Ovary (tissue), 10 donors: ENCODE measurements at places on chromosomes 5 and 9. TPM values are rescaled to one million over a fixed set of nuclear protein-coding genes. Genes with fewer than 3 reads are reported as not detected.

Gene TMEM215
- total RNA-seq, result 0.26 TPM

GRCh38 chr5:75275756-75276155 is 39.1 kb upstream of the ANKRD31 start:
- DNase-seq, result no peak

Gene NSUN2
- total RNA-seq, result 39.3 TPM

- no peak for DNase-seq
Measured at GRCh38 chr9:87063246-87063645, 115.9 kb upstream of the GAS1 start.

Gene LRRC19
- total RNA-seq, result not detected

DNA sequence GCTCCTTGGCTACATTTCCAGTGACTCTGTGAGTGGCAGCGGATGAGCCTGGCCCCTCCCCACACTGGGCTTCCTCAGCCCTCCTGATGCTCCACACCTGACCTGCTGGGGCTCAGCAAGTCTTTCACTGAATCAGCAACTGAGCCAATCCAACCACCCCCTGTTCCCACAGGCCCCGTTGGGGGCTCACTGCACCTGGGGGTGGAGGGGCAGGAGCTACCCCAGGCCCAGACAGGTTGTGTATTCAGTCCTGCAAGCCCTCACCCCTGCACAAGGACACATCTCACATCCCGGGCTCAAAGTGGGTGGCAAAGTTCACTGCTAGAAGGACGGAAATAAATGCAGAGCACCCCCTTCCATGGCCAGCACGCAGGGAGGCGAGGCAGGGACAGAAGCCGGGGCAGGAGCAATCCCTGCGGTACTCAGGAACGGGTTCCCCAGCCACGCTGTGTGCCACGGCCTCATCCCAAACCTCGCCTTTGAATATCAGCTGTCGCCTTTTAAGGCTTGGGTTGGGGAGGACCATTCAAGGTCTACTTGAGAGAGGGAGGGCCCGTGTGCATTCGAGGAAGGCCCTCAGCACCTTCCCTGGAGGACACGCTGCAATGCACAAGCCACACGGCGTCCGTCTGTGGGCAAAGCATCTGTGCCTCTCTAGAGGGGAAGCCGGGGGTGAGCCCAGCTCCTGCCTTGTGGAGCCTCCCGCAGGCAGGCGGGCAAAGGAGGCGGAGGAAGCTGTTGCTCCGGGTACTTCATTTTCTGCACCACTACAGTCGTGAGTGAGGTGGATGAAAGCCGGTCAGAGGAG is 75.0 kb upstream of the SARDH start:
- DNase-seq, result no peak

Gene STKLD1
- 1.2 TPM for total RNA-seq

DNA sequence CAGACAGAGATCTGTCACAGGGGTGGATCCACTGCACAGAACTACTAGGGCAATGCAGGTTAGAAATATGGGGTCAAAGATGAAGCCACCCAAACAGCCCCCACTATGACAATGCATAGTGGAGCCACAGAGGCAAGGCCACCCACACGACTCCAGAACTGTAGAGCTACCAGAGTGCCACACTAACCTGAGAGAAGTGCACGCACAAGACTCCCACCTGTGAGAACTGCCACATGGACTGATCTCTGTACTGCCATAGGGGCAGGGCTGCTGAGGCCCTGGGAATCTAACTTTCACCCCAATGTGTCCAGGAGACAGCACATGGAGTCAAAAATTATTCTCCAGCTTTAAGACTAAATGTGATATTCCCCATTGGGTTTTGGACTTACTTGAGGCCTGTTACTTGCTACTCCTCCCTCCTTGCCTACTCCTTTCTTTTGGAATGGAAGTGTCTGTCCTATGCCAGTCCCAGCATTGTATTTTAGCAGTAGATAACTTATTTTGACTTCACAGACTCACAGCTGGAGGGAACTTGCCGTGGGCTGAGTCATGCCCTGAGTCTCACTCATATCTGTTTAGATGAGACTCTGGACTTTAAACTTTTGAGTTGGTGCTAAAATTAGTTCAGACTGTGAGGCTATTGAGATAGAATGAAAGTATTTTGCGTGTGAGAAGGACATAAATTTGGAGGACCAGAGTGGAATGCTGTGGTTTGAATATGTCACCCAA is 853.3 kb downstream of the MAT2B start:
- DNase-seq, result no peak

DNA sequence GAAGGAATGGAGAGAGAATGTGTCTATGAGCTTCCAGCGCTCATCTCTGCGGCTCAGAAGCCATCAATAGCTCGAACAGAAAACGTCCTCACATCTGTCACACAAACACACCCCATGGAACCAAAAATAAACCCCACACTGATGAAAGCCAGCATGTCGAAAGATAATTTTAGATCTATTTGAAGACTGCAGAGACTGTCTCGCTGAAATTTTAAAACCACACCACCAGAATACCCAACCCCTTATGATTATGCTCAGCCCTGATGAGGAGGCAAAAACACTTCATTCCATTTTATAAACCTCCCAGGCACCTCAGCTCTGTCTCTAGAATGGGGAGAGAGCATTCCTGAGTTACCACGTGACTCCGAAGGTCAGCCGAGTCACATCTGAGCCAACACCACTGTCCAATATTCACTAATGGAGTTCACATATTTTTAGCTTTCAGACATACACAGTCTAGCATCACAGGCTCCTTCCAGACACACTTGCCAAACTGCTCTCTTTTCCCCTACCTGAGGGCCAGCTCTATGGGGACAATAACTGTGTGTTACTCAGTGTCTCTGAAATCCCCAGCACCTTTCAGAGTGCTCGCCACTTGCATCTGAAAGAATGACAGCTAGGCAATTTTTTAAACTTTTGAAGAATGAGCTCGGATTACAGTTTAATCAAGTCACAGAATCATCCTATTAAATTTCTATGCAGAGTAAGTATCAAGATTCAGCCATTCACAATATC is 63.2 kb downstream of the SERINC5 start:
- DNase-seq, result peak; percentile 58

DNA sequence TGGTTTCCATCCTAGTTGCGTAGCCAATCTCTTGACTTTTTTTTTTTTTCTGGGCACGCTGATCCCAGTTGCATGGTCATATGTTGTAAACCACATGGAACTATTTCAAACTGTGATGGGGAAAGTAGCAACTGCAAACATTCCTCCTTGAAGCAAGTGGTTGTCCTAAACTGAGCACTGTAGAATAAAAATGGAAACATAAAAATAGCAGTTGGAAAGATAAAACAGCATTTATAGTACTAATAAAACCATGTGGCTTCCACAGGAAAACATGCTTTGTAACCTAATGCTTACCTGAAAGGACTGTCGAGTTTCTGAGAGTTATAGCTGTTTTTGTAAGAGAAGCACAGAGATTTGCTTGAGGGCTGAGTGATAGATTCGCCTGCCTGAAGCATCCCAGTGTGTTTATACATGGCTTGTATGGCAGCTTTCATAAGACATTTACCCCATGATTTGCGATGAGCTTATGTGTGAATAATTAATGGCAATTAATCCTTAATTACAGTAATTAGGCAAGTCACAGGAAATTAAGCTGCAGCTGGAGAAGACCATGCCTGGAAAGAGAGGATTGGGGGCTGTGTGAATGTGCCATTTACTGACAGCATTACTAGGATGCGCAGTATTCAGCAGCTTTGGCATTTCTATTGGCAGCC is 136.5 kb downstream of the PBX3 start:
- DNase-seq, result no peak

- no peak for DNase-seq
Measured at GRCh38 chr5:95989283-95990048, 27.8 kb upstream of the ELL2 start.

DNA sequence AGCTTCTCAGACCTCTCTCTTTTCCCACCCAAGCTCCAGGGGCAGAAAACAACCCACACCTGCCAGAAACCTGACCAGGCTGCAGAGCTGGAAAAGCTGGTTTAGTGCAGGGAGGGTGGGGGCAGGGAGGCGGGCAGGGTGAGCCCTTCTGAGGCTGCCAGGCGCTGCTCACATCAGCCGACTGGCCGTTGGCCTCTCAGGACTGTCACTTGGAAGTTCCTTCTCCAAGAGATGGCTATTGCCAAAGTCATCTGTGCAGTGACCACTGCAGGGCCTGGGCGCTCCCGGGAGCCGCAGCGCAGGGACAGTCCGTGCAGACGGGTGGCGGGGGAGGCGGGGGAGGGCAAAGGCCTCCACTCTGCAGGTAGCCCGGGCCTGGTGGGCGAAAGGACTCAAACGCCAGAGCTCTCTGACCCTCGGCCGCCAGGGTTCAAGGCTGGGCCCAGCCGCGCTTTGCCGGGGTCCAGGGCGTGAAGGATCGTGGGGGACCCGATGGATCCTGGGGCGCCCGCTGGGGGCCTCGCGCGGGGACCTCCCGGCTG is 205.0 kb upstream of the IER5L start:
- no peak for DNase-seq

Gene CCDC192
- 0.32 TPM for total RNA-seq

- no peak for DNase-seq
Measured at GRCh38 chr5:123813937-123814624, 302.1 kb downstream of the CSNK1G3 start.

GRCh38 chr9:88932766-88933165 is 58.5 kb upstream of the S1PR3 start:
- no peak for DNase-seq

DNA sequence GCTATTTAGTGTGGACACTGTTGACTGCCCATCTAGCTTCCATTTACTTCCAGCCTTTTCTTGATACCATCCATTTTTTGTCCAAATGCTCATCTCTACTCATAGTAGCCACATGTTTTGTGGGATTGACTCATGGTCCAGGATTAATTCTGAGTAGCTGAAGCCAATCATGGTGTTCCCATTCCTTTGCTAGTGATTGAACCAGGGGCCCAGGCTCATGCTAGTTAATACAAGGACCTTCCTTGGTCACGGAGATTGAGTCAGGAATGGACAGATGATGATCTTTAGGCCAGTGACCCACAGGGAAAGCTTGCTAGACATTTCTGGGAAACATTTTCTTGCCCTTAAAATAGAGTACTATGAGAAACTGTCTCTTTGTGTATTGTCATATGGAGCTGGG is 272.9 kb upstream of the RIOK2 start:
- no peak for DNase-seq

- DNase-seq, result no peak
Measured at GRCh38 chr9:90460220-90460619, 182.4 kb downstream of the DIRAS2 start.

DNA sequence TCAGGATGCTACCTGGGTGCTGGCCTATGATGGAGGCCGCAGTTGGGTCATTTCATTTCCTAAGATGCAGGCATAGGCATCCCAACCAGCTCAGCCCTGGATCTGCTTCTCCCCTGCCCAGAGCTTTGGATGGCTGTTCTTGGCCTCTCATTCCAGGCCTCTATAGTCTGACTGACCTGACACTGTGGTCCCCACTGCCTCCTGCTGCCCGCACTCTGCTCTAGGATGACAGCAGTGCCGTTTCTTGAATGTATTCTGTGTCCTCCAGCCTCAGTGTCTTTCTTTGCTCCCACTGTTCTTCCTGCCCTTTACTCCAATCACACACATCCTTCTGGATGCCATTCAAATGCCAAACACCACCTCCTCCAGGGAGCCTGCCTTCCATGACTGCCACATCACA is 235.7 kb downstream of the HSPA4 start:
- no peak for DNase-seq

- no peak for DNase-seq
Measured at GRCh38 chr5:166281433-166281832, 2010.0 kb upstream of the WWC1 start.

- DNase-seq, result no peak
Measured at GRCh38 chr9:10268531-10269485, 344.0 kb downstream of the PTPRD start.

- no peak for DNase-seq
Measured at GRCh38 chr5:38071831-38072694, 186.3 kb upstream of the EGFLAM start.

Gene SWI5
- total RNA-seq, result 41.1 TPM

DNA sequence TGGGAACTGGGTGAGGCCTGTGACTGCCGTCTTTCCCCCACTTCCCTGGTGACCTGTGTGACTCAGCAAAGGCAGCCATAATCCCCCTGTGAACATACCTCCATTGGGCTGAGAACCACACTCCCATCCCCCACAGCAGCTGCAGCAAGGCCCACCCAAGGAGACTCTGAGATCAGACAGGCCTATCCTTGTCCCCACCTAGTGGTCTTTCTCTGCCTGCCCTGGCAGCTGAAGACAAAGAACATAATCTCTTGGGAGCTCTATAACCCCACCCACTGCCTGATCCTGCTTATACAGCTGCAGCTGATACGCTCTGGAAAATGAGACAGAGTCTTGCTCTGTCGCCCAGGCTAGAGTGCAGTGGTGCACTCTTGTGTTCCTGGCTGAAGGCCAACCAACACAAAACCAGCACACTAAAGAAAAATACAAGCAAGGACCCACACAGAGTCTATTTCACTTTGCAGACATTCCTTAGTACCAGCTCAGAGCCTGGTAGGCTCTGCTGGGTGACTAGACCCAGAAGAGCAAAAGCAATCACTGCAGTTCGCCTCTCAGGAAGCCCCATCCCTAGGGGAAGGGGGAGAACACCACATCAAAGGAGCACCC is 106.7 kb downstream of the MCTP1 start:
- DNase-seq, result no peak

- no peak for DNase-seq
Measured at GRCh38 chr5:3510642-3511417, 84.8 kb upstream of the IRX1 start.

- no peak for DNase-seq
Measured at GRCh38 chr5:78355561-78355960, 4.9 kb upstream of the SCAMP1 start.

GRCh38 chr9:95505717-95506427 is 10.9 kb downstream of the PTCH1 start:
- peak; percentile 85 for DNase-seq

DNA sequence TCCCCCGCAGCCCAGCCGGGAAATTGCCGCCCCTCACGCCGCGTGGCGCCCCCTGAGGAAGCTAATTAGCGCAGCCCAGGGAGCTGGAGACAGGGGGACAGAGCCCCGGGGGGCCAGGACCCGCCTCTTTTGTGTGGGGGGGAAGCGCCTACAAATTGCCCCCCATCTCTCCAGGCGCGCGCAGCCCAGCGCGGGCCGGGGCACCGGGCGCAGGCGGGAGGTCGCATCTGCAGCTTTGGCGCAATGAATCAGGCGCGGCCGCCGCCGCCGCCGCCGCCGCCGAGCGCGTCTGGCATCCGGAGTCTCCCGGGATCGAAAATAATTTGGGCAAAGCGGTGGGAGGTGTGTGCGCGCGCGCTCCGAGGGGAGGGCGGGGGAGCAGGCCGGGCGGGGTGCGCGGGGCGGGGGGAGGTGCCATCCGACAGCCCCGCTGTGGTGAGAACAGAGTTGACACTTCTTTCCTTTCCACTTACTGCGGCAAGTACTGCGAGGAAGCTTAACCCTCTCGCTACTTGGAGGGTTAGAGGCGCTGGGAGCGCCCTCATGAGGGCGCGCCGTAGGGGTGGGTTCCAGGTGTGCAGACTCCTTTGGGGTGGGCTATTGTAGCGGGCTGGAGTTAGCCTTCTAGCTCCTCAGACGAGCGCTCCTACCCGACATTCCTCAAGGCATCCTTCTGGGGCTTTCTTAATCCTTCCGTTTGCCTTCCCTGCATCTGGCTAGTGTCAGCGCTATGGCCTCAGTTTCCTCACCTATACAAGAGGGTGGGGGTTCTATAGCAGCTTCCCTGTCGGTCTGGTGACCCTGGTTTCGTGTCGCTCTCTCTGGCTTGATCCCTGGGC is 63.1 kb downstream of the CXXC5 start:
- peak; percentile 45 for DNase-seq
